ENCODE measurements at places on chromosomes 7 and 10.

DNA sequence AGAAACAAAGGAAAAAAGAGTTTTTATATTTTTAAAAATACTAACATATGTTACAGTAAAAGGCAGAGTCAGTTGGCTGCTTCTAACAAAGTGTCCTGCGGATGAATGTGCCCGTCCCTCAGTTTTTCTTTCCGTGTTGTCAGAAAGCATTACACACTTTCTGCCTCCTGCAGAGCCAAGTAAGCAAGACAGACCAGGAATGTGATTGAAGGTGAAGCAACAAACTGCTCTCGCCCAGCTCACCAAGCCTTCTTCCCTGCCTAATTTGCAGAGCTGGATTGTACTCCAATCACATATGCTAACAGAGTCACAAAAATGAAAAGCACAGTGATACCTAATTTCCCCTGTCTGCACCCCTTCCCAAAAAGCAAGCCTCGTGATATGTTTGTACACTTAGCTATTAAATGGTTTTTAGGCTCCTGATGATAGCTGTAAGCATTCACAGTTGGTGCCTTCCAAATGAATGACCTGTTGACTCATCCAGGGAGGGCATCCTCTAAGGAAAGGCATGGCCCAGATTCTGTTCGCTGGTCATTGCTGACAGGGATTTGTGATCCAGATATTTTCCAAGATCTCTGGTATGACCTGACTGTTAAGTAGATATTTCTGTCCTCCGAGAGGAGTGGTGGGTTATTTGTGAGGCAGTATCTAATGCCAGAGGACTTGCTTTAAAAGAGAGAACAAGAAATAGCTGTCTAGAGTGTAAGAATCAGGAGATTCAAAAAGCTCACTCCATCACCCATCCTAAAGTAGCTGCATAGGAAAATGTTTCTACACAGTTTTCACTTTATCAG, 187.3 kb upstream of the PLXDC2 start:
- DNase-seq, result no peak

DNA sequence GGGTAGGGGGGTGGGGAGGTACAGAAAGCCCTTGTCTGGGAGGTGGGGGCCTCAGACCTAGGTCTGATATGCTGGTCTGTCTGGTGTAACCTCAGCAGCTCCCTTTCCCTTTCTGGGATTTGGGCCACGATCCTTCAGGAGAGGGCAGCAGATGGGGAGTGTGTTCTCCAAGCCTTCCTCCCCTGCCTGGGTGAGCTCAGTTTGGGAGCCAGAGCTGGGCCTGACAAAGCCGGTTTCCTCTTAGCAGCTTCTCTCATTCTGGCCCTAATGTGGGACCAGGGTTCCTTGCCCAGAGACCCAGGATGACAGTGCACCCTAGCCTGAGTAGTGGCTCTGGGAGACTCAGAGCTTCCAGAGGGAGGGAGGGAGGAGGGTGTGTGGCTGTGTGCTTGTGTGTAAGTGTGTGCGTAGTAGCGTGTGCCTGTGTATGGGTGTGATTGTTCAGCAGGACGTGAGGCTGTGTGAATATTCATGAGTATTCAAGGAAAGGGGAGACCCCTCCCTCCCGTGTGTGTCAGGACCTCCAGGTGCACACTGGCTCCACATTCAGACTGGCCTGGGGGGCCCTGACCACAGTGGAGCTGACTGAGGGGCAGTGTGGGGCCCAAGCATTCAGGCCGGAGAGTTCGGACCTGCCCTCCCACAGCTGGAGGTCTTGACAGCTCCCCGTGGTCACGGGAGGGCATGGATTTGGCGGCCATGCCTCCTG, 96.5 kb downstream of the ZMIZ1 start:
- DNase-seq, result no peak

- no peak for DNase-seq
Observed at GRCh38 chr7:128737867-128738385, 1.2 kb upstream of the CALU start.

DNA sequence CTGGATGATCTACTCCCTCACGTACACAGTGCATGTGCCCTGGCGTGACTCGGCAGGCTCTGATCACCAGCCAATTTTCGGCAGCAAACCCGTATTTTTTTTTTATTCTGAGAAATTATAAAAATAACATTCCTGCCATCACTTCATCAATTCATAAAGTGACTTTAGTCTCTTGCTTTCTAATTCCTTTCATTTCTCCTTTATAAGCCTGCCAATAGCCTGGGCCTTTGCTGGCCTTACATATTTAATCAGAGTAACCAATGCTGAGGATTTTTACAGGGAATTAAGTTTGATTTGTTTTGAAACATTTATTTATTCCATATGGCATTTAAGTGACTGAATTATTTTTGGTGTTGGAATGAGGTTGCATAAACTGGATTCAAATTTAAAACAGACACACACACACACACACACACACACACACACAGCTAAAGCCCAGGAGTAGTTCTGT, 140.8 kb downstream of the ETV1 start:
- no peak for DNase-seq

GRCh38 chr7:106615808-106616707, 44.9 kb downstream of the CCDC71L start:
- DNase-seq, result no peak

DNA sequence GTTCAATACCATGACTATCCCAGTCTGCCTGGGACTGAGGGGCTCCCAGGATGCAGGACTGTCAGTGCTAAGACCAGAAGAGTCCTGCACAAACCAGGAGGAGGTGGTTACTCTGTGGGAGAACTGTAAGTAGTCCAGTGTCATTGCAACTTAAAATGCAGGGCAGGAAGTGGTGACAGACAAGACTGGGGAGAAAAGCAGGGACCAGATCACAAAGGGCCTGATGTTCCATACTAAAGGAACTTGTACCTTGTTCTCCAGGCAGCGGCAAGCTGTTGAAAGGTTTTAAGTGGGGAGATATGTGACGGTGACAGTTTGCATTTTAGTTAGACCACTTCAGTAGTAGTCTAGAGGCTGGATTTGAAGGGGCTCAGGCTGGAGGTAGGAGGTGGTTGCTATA, 65.8 kb upstream of the GLCCI1 start:
- DNase-seq, result no peak

DNA sequence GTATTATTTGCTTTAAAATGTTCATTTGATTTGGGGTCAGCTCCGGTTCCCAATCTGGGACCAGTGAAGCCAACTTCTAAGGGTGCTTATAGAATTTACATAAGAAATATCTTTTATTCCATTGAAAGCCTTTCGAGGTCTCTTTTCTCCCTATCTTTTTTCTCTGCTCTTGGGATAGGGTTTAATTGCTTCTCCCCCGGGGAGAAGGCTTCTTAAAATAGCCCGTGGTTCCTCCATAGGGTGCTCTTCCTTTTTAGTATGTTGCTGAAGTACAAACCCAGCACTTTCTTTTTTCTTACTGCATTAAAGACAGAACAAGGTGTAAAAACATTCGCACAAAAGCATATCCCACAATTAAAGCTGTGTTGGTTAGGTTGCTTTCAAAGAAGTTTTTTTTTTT, 107.5 kb downstream of the POU6F2 start:
- no peak for DNase-seq

Measured in hematopoietic multipotent progenitor cell treated with erythropoietin and hydrocortisone succinate and interleukin-3 and kit ligand, for 17 days (in vitro differentiated cells).